ENCODE measurements at places on chromosomes 5 and 9.

GRCh38 chr5:109619606-109620005 is 70.1 kb upstream of the MAN2A1 start:
- DNase-seq: no peak

DNA sequence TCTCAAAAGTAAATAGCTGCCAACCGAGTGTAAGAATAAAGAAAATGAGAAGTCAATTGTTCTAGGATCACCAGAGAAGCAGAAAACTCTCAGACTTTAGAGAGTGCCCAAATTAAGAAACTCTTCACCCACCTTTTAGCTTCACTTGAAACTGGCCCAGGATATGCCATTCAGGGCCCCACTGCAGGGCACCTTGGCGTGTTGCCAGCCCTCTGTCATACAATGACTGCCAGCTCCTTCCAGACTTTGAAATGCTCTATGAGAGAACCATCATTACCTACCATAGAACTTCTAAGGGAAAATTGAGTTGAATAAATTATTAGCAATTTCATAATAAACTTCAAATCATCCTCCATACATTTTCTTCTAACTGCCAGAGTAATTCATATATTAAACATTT is 240.5 kb downstream of the CETN3 start:
- DNase-seq: no peak

- no peak for DNase-seq
Observed at GRCh38 chr9:136198605-136199083, 6.3 kb downstream of the LHX3 start.

DNA sequence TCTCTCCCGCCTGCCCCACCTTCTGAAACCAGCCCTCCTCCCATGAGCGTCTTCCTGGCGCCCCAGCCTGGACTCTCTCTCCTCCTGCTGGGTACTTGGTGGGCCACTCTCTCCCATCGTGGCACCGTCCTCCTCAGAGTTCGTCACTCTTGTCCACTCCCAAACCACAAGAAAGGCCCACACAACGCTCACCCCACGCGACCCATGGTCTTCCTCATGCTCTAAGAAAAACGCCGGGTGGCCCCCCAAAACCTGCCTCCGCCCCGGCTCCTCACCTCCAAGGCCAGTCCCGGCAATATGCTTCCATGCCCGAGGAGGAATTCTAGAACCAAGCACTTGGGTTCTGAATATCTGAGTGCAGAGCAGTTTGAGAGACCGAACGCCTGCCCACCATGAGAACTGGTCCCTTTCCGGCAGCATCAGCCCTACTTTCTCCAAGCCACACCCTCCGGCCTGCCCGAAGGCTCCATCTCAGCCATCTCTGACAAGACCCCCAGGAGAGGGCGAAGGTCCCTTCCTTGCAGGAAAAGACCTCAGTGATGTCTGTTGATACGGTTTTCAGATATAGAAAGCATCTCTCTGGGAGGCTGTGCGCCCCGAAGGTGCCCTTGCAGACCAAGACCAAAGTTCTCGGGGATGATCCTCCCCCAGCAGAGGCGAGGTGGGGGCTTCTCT is 15.0 kb downstream of the SLC6A3 start:
- DNase-seq: no peak

DNA sequence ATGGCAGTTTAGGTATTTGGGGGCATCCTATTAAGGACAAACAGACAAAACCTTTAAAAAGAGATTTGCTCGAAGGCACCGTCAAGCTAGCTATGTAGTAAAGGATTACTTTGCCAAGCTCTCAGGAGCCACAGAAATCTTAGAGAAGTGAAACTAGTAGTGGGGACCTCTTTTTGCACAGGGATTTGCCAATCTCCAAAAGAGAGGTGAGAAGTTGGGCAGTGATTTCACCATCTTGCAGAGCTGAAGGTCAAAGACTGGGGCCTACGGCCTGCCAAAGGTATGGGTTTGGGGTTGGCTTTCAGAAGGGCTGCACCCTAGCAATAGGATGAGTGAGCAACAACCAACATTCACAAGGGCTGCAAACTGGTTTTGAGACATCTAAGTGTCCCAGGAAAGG is 1.6 kb upstream of the FCN1 start:
- no peak for DNase-seq

- DNase-seq: no peak
Observed at GRCh38 chr9:91085517-91086291, 276.0 kb downstream of the AUH start.

- no peak for DNase-seq
Observed at GRCh38 chr5:88675708-88676636, 207.0 kb downstream of the MEF2C start.

DNA sequence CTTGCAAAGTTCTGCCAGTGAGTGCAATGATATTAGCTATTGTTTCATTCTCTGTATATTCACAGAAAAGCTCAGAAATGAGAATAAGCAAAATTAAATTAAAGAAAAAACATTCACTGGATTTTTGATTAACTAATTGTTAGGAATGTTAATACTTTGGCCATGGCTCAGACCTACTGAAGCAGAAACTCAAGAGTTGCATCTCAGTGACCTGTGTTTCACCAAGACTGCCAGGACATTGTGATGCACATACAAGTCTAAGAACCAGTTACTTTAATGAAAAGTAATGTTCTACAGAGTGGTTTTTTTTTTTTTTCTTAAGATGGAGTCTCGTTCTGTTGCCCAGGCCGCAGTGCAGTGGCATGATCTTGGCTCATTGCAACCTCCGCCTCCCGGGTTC is 464.9 kb upstream of the NMUR2 start:
- DNase-seq: no peak

- no peak for DNase-seq
Observed at GRCh38 chr9:114023961-114024360, 54.1 kb downstream of the AMBP start.

GRCh38 chr5:150056075-150056443 is 30.3 kb downstream of the CSF1R start:
- DNase-seq: no peak

DNA sequence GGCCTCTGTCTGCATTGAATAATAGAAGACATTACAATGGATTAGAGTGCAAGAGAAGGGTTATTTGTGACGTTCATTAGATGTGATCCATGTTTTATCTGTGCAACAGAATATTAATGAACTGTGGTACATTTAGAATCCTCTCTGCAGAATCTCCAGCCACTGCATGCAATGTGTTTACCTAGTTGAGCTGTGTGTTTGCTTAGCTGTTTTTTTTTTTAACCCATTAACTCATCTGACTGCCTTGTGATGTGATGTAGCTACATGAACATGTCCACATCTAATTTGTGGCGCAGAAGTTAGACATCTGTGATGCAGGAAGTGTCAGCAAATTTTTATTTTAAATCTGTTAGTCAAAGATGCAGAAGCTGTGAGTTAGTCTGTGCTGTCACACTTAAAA is 236.9 kb downstream of the CD180 start:
- DNase-seq: no peak

DNA sequence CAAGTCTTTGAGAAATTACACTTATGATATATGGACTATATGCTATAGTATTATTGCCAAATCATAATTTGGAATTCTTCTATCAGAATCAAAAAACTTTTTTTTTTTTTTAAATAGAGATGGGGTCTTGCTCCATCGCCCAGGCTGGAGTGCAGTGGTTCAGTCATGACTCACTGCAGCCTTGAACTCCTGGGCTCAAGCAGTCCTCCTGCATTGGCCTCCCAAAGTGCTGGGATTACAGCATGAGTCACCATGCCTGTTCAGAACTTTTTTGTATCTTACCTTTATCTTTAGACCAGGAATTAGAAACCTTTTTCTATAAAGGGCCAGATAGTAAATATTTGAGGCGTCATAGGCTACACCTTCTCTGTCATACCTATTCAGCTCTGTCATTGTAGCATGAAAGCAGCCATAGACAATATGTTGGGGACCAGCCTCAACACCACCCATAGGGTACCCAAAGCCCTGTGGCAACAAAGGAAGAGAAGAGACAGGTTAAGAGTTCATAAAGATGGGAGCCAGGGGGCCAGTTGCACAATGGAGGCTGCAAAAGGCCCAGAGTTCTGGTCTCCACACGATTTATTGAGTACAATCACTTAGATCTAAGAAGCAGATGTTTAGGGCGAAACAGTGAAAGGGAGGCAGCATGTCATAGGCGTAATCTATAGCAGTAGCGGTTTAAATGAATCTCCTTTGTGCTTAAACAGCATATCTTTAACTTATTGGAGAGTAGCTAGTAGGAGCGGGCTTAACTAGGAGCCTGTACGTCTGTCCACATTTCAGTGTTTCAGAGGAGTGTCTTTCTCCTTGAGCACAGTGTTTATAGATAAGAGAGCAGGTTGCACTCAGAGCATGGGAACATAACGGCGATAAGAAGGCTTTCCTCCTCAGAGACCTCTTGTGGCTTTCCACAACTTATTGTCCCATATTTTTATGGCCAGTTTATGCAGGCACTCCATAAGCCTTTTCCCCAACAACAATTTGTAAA is 12.5 kb downstream of the ECM2 start:
- DNase-seq: no peak

DNA sequence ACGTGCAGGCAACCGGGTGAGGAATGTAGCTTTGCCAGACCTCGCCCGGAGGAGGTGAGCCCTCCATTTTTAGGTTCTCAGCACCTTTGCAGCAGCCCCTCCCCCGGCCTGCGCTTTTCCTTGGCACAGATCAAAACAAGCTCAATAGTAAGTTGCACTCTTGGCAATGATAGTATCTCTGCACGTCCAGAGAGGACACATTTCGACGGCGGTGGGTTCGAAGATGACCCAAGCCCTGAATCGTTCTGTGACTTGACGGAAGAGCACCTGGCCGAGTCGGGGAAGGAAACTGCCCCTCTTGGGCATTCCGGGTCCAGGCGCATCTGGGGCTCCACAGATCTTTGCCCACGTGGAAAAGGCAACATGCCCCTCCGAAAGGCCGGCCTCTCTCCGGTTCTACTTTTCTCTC is 904 bp downstream of the GDNF start:
- DNase-seq: no peak

GRCh38 chr9:73229543-73229942 is 77.9 kb downstream of the ANXA1 start:
- no peak for DNase-seq

- DNase-seq: no peak
Observed at GRCh38 chr9:91012933-91013841, 211.6 kb downstream of the SYK start.

GRCh38 chr5:54108136-54108535 is 202.2 kb downstream of the ARL15 start:
- DNase-seq: no peak

DNA sequence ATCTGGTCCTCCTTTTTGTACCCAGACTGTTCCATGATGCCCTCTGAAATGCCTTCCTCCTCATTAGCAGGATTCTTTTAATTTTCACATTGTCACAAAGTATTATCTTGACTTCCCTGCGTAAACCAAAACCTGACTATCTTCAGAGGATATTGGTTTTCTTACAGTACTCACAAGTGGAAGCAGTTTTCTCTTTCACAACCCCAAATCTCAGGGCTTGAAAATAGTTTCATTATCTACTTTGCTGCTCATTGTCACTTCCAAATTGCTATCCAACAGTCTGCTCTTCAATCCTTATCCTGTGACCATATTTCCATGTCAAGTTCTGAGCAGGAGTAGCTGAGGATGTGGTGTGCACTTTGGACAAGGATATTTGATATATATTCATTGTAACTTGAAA is 324.1 kb downstream of the FAM170A start:
- DNase-seq: no peak

- DNase-seq: no peak
Observed at GRCh38 chr5:178940569-178941360, at the start of gene ZNF454. TSS of gene ZNF454 (plus strand) at chr5:178941198. CDS start at chr5:178942792, 1,594 bp downstream.

DNA sequence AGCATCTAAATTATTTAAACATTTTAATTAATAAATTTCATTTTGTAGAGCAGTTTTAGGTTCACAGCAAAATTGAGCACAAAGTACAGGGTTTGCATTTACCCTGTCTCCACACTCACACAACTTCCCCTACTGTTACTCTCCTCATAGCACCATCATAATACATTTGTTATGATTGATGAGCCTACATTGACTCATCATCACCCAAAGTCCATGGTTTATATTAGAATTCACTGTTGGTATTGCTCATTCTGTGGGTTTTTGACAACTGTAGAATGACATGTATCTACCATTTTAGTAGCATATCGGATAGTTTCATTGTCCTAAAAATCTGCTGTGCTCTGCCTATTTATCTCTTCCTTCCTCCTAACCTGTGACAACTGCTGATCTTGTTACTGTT is 411.1 kb upstream of the MPDZ start:
- DNase-seq: no peak

GRCh38 chr5:137199966-137200365 is 299.2 kb downstream of the SPOCK1 start:
- no peak for DNase-seq

- DNase-seq: no peak
Observed at GRCh38 chr5:146336197-146336596, 2.4 kb upstream of the POU4F3 start.

DNA sequence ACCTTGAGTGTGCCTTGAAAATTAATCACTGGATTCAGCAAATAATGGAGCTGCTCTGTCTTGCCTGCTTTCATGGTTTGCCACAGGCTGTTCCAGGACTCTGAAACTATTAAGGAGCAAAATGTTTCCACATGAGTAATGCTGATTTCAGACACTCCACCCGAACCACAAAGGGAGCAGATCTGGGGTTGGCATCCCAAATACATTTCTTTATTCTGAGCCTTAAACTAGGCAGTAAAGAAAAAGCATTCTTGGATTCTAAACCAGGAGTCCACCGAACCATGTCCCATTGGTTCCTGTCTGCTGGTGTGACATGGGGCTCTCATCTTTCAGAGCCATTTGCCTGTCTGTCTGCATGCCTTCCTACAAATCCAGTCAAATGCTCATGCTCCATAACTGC is 10.1 kb upstream of the C1QTNF3 start:
- DNase-seq: no peak

DNA sequence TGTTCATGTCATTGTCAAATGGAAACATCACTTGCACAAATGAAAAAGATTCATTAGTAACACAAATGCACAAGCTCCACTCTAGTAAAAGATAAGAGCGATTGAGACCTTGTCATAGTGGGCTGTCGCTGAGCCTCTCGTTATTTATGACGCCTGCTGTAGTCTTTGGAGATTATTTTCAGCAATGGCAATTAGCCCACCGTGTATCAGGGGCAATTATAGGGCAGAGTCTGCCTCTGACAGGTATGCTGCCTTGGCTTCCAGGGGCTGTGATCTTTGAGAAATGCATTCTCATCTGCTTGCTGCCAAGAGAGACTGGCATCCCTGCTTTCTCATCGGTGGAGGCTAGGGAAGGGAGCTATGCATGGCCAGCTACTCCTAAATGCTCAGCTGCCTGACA is 426.8 kb upstream of the CLINT1 start:
- no peak for DNase-seq

- no peak for DNase-seq
Observed at GRCh38 chr9:124793015-124793541, 16.1 kb downstream of the OLFML2A start.

GRCh38 chr9:34994260-34994899 is 4.8 kb downstream of the DNAJB5 start:
- DNase-seq: no peak

- DNase-seq: no peak
Observed at GRCh38 chr5:5702934-5703333, 280.5 kb downstream of the ICE1 start.

DNA sequence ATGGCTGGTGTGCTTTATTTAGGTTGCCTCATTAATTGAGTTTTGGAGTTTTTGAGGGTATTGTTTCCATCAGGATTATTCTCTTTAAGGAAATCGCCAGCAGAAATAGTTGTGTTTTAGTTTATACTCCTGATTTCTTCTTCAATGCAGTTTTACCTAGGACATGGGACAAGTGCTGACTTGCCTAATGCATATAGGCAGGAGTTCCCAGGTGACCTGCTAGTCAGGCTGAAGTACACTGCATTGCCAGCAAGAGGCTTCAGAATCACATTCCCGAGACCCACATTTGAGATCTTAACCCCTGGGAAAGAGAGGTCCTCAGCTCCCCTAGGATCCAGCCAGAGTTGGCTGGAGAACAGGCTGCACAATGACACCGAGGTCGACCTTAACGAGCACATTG is 1.5 kb upstream of the OR1N2 start:
- no peak for DNase-seq

Measured in naive thymus-derived CD4-positive, alpha-beta T cell (primary cell).